ENCODE measurements at places on chromosomes 7 and 10.

- DNase-seq = peak; percentile 86
These were observed 32.2 kb downstream of the FOXL3 start for GRCh38 chr7:322111-322671.

- peak; percentile 56 for DNase-seq
These were observed 190.8 kb downstream of the MLLT10 start for GRCh38 chr10:21724687-21725367.

DNA sequence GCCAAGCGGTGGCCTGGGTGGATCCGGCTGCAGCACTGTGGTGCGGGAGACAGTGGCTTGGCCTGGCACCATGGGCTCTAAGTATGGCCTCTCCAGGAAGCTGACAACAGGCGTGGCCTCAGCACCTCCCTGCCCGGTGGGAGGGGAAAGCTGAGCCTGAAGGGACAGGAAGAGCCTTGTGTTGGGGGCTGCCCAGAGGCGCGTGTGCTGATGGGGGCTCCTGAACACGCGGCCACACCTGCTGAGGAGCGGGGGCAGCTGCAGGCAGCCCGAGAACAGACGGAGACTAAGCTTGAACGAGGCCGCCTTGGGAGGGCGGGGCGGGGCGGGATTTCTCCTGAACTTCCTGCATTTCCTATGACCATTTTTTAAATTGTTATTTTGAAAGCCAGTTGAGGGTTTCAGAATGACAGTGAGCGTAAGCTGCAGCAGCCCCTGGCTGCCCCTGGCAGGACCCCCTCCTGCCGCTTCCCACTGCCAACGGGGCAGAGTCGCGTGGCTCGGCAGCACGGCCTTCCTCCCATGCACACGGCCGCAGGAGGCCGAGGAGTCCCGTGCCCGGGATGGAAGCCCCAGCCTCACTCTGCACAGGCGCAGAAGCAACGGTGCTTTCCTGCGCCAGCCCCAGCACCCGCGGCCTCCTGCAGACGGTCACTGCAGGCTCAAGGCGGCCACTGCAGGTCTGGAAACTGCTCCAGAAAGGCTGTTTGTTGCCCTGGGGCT lies 43.2 kb downstream of the DPYSL4 start:
- DNase-seq = peak; percentile 39

- DNase-seq = no peak
These were observed 141.9 kb upstream of the KLF6 start for GRCh38 chr10:3926675-3927525.

DNA sequence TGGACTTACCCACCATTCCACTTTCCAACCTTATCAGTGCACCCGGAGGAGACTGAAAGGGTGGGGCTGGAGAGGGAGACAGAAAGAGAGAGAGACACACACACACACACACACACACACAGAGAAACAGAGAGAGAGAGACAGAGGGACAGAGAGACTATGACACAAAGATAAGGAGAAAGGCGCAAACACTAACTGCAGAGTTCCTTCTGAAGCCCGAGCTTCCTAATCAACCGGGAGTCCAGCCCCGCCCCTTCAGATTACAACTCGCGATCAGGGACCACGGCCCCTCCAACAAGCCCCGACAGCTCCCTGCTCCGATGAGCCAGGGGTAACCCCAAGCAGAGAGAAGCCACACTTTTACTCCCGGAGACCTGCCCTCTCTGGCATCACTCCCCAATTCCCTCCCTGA lies 499 bp downstream of the GAL3ST4 start:
- DNase-seq = peak; percentile 28

GRCh38 chr7:125254566-125254965 lies 324.9 kb upstream of the POT1 start:
- no peak for DNase-seq

DNA sequence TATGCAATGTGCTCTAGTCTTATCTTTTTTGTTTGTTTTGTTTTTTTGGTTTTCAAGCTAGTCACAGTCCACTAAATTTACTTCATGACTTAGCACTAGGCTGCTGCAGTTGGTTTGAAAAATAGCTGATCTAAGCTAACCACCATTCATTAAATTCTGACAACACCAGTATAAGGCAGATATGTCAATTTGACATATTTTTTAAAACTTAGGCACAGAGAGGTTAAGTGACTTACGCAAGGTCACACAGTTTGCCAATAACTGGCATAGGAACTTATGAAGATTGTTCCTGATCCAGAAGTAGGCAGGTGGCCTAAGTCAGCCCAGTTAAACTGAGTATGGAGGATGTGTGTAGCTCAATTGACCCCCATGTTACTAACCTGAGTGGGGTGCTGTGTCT lies 377.3 kb upstream of the NFE2L3 start:
- DNase-seq = no peak

- DNase-seq = no peak
These were observed 98.3 kb downstream of the GLI3 start for GRCh38 chr7:42138691-42139090.

Measured in CD4-positive, alpha-beta T cell treated with Interleukin-21 for 1 hour (primary cell).